Effector memory CD4-positive, alpha-beta T cell (primary cell): ENCODE measurements at places on chromosomes 7 and 10.

DNA sequence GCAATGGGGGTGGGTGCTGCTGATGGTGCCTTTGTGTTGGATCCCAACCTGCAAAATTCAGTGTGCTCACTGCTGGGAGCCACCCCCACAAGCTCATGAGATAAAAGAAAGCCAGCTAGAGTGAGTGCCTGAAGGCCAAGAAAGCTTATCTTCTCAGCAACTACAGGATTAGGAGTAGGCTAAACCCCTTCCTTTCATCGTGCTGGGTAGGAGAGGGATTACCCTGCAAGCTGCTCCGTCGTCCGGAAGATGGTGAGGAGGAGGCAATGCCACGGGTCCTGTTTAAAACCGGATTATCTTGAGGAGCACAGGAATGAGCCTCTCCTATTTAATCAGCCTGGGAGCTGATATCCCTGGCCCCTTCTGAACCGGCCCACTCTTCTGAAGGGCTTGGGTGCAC lies 258.0 kb downstream of the GALNT17 start:
- H3K27ac ChIP-seq = no peak overlapping the region
- no peaks in the 10 kb centered on the region for H3K4me1 ChIP-seq
- H3K36me3 ChIP-seq = no peaks in the 10 kb centered on the region
- no peaks in the 10 kb centered on the region for H3K27me3 ChIP-seq
- no peak for DNase-seq
- H3K4me3 ChIP-seq = no peak overlapping the region

GRCh38 chr10:133207627-133208026 lies 22.4 kb upstream of the UTF1 start:
- no peak for DNase-seq
- H3K4me3 ChIP-seq = no peak overlapping the region
- peaks cover 11% of the 10 kb centered on the region for H3K4me1 ChIP-seq
- no peaks in the 10 kb centered on the region for H3K36me3 ChIP-seq
- H3K27ac ChIP-seq = no peak overlapping the region

- H3K36me3 ChIP-seq = peaks cover 71% of the 10 kb centered on the region
- peaks cover 9% of the 10 kb centered on the region for H3K4me1 ChIP-seq
- DNase-seq = peak; percentile 61
- H3K27ac ChIP-seq = peak overlapping the region; percentile 8
Observed at GRCh38 chr10:11270135-11270857, 252.6 kb downstream of the CELF2 start.

DNA sequence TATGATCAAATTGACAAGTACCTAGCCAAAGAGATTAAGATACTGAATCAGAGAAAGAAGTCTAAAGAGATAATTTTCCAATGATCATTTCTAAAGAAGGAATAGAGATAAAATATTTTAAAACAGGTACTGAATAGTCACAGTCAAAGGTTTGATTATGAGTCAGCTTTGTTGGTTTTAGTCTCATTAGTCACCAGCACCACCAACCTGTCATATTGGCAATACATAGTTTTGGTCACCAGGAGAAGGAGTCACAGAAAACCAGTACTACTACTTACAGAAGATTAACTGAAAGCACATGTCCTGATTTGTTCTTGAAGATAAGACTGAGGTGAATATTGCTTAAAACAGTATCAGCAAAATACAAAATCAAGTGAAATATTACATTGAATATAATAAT lies 34.6 kb downstream of the ZEB1 start:
- H3K27me3 ChIP-seq = no peaks in the 10 kb centered on the region
- no peaks in the 10 kb centered on the region for H3K4me1 ChIP-seq
- no peak overlapping the region for H3K27ac ChIP-seq
- no peak overlapping the region for H3K4me3 ChIP-seq
- DNase-seq = no peak

GRCh38 chr7:73509463-73509862 lies 12.6 kb downstream of the BAZ1B start:
- no peaks in the 10 kb centered on the region for H3K27me3 ChIP-seq
- H3K27ac ChIP-seq = no peak overlapping the region
- no peak overlapping the region for H3K4me3 ChIP-seq
- H3K36me3 ChIP-seq = peaks cover 61% of the 10 kb centered on the region

GRCh38 chr10:15491856-15492642 lies 121.0 kb upstream of the FAM171A1 start:
- no peaks in the 10 kb centered on the region for H3K27me3 ChIP-seq
- H3K36me3 ChIP-seq = no peaks in the 10 kb centered on the region
- H3K4me1 ChIP-seq = no peaks in the 10 kb centered on the region
- H3K4me3 ChIP-seq = no peak overlapping the region

DNA sequence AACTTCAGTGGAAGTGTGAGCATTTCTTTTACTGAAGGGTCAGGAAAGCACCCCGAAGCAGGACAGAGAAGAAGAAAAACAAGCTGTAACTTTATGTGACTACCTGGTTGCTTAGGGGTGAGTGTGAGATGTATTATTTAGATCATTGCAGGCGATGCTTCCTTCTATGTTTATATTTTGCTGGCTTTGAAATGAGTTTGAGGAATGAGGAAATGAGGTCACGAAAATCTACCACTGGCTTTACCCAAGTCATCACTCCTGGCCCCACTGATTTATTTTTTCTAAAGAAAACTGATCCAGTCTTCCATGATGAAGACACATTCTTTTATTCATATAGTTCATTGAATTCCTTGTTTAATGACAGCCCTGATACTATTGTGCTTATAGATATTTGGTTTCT lies 716.6 kb upstream of the FZD8 start:
- H3K36me3 ChIP-seq = no peaks in the 10 kb centered on the region
- H3K4me3 ChIP-seq = no peak overlapping the region
- H3K27me3 ChIP-seq = no peaks in the 10 kb centered on the region
- DNase-seq = no peak
- no peak overlapping the region for H3K27ac ChIP-seq

- H3K27me3 ChIP-seq = no peaks in the 10 kb centered on the region
- no peaks in the 10 kb centered on the region for H3K36me3 ChIP-seq
- H3K4me1 ChIP-seq = peaks cover 4% of the 10 kb centered on the region
- no peak overlapping the region for H3K4me3 ChIP-seq
- no peak overlapping the region for H3K27ac ChIP-seq
Observed at GRCh38 chr10:4013651-4014121, 228.7 kb upstream of the KLF6 start.

- no peaks in the 10 kb centered on the region for H3K4me1 ChIP-seq
- no peak for DNase-seq
- H3K27me3 ChIP-seq = no peaks in the 10 kb centered on the region
- no peak overlapping the region for H3K27ac ChIP-seq
- no peak overlapping the region for H3K4me3 ChIP-seq
Observed at GRCh38 chr10:126001576-126001975, 105.2 kb downstream of the FANK1 start.

DNA sequence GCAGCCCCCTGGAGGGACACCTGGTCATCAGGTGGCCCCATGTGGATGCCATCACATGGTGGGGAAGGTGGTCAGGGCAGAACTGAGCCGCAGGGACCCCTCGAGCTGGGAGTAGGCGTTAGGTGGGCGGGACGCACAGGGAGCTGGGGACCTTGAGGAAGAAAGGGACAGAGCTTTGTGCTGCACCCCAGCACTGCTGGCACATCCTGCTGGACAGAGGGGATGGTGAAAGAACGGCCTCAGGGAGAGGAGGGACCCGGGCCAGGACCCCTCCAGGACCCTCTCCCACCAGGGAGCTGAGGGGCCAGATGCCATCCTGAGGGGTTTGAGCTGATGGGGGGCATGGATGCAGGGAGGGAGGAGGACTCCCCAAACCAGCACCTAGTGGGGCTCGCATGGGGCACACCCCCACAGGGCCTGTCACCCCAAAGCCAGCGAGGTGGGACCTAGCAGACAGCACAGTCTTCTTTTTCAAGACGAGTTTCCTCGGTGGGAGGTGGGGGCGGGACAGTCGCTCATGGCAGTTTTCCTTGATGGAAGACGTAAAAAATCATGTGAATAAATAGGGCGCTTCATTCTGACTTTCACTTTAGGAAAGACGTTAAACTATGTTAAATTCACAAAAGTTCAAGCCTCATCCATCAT lies 43.3 kb downstream of the STK32C start:
- peaks cover 3% of the 10 kb centered on the region for H3K4me1 ChIP-seq
- H3K27me3 ChIP-seq = no peaks in the 10 kb centered on the region
- no peak for DNase-seq
- no peak overlapping the region for H3K27ac ChIP-seq

DNA sequence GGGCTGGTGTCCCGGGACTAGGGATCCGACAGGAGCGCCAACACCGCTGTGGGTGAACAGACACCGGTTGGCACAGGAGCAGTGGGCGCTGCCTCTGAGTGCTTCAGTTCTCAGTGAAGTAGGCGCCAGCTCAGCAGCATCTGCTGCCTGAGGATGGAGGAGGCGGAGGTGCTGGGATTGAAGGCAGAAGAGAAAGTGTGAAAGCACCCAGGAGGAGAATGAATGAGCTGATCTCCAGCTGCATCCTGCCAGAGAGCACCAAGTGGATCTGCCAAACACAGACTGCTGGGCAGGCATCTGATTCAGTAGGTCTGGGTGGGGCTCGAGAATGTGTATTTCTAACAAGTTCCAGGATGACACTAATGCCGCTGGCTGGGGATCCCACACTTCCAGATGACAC lies 74.5 kb downstream of the LANCL2 start:
- DNase-seq = no peak
- no peaks in the 10 kb centered on the region for H3K27me3 ChIP-seq
- no peak overlapping the region for H3K27ac ChIP-seq

DNA sequence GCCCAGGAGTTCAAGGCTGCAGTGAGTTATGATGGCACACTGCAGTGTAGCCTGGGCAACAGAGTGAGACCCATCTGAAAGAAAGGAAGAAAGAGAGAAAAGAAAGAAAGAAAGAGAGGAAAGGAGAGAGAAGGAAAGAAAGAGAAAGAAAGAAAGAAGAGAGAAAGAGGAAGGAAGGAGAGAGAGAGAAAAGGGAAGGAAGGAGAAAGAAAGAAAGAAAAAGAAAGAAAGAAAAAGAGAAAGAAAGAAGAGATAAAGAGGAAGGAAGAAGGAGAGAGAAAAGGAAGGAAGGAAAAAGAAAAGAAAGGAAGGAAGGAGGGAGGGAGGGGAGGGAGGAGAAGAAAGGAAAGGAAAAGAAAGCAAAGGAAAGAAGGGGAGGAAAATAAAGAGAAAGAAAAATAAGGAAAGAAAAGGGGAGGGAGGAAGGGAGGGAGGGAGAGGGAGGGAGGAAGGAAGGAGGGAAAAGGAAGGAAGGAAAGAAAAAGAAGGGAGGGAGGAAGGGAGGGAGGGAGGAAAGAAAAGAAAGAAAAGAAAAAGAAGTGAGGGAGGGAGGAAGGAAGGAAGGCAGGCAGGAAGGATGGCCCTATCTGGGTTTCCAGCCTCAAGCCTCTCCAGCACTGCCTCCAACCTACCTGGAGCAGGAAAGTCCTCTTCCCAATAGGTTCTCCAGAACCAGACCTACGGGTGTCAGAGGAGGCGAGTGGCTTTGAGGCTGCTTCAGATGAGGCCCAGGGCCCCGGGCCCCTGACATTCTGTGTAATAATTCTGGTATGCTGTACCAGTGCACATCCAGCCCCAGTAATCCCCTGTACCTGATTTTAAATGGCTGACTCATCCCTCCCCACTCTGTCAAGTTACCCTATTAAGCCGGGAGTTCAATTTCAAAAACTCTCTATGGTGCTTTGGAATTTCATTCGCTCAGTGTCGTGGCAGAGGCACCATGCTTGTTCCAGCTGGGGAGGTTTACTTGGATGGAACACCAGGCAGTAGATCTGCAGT lies 6.8 kb upstream of the PARD3 start:
- no peak overlapping the region for H3K4me3 ChIP-seq
- no peak overlapping the region for H3K27ac ChIP-seq
- no peak for DNase-seq
- no peaks in the 10 kb centered on the region for H3K36me3 ChIP-seq
- H3K4me1 ChIP-seq = no peaks in the 10 kb centered on the region

DNA sequence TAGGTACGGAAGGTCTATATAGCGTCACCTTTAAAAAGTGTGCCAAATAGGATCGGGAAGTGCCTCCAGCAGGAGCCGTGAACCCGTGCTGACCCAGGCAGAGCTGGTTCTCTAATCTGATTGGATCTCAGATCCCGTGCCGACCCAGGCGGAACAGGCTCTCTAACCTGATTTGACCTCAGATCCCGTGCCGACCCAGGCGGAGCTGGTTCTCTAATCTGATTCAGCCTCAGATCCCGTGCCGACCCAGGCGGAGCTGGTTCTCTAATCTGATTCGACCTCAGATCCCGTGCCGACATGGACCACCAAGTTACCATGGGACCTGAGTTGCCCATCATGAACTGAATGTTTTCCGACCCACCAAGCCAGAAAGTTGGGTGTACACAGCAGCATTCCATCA lies 463.9 kb downstream of the PTPRN2 start:
- H3K27ac ChIP-seq = no peak overlapping the region
- H3K4me1 ChIP-seq = no peaks in the 10 kb centered on the region
- H3K27me3 ChIP-seq = no peaks in the 10 kb centered on the region

DNA sequence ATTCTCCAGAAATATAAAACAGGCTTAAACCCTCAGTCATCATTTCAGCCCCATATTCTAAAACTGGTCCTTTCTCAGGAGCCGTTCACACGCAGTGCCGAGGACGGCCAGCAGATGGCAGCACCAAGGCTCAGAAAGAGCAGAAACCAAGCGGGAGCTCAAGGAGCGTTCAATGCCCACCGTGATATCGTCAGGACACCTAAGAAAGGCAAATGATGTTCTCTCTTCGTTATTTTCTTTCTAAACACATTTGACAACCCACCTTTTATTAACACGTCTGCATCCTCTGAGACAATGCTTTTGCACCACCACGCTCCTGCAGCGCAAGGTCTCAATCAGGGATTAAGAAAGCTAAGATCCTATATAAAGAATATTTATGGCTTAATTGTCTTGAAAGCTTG lies 45.7 kb upstream of the RBM33 start:
- H3K27ac ChIP-seq = no peak overlapping the region
- H3K4me3 ChIP-seq = no peak overlapping the region
- no peaks in the 10 kb centered on the region for H3K27me3 ChIP-seq
- no peaks in the 10 kb centered on the region for H3K4me1 ChIP-seq
- H3K36me3 ChIP-seq = no peaks in the 10 kb centered on the region
- DNase-seq = peak; percentile 45

- peaks cover 49% of the 10 kb centered on the region for H3K4me1 ChIP-seq
- peak overlapping the region; percentile 9 for H3K4me3 ChIP-seq
- no peaks in the 10 kb centered on the region for H3K36me3 ChIP-seq
- peak overlapping the region; percentile 58 for H3K27ac ChIP-seq
Observed at GRCh38 chr7:148912758-148913541, 28.9 kb upstream of the EZH2 start.

GRCh38 chr7:151735851-151736402 lies 141.0 kb downstream of the PRKAG2 start:
- H3K36me3 ChIP-seq = no peaks in the 10 kb centered on the region
- no peak overlapping the region for H3K4me3 ChIP-seq
- no peaks in the 10 kb centered on the region for H3K4me1 ChIP-seq
- no peaks in the 10 kb centered on the region for H3K27me3 ChIP-seq
- H3K27ac ChIP-seq = no peak overlapping the region
- no peak for DNase-seq

GRCh38 chr10:121694966-121695643 lies 96.9 kb upstream of the FGFR2 start:
- H3K27me3 ChIP-seq = no peaks in the 10 kb centered on the region
- H3K27ac ChIP-seq = no peak overlapping the region
- no peaks in the 10 kb centered on the region for H3K4me1 ChIP-seq
- DNase-seq = no peak
- no peaks in the 10 kb centered on the region for H3K36me3 ChIP-seq
- H3K4me3 ChIP-seq = no peak overlapping the region
